ENCODE measurements at places on chromosomes 4 and X.

DNA sequence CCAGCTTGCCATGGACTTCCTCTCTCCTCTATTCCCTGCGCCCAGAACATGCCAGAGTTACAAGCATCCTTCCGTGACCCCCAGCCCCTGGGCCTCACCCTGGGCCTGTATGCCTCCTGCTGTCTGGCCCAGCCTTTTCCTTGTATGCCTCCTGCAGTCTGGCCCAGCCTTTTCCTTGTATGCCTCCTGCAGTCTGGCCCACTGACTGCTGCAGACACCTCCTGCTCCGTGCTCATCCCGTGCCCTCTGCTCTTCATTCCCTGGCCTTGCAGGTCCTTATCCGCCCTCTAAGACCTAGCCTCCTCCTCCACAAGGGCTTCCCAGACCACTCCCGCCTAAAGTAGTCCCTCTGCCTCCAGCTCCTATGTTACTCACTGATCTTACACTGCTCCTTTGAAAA is 44.2 kb downstream of the IRF2 start:
- DNase-seq, result no peak

DNA sequence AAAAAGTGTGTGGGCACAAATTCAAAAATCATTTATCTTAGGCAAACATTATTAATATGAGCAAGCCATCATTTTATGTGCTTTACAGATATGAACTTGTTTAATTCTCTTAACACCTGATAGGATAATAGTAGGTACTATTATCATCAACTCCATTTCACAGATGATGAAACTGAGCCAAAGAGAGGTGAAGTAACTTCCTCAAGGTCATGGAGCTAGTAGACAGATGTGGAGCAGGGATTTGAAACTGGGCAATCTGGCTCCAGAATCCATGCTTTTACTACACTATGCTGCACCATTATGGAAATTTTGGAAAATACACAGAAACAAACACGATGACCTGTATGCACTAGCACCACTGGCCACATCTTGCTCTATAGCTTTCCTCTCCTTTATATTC is 1.0 kb upstream of the PIN4 start:
- DNase-seq, result no peak

GRCh38 chrX:139851730-139852129 is 81.1 kb downstream of the ATP11C start:
- DNase-seq, result no peak

DNA sequence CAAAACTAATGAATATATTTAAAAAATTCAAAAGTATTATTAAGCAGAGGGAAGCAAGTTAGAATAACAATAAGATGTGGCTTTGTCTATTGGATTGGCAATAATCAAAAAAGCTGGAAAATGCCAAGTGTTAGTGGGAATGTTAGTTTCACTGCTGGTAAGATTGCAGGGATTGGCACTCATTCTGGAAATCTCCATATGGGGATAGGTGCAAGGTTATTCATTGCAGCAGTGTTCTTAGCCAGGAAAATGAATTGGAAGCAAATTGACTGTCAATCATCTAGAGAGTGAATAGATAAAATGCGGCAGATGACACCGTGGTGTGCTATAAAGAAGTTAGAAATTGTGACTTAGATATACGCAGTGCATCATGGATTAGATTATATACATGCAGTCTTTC is 1615.5 kb upstream of the PCDH7 start:
- no peak for DNase-seq

DNA sequence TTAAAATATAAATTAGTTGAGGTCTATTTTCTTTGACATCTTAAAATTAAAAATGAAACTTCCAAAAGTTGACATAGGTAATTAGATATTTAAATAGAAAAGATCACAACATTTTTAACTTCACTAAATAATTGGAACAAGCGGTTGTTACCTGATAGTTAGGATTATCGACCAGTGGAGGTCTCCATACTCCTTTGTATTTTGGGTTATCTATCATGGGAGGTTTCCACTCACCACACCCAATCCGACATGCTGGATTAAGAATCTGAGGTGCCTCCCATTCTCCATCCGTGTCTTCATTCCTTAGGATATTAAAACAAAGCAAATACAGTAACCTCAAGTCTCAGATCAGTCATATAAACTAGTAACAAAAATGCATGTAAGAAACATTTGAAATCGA is 22.2 kb downstream of the SCOC start:
- no peak for DNase-seq

GRCh38 chrX:125205918-125206665 is 113.6 kb upstream of the TEX13C start:
- DNase-seq, result no peak

- no peak for DNase-seq
Observed at GRCh38 chr4:121665371-121665770, 31.4 kb downstream of the ANXA5 start.

Data from thoracic aorta (tissue), 2 donors.